AG20443 (cell line): ENCODE measurements at places on chromosomes 1 and 21.
A peak's percentile ranks its signal among the peaks of the same experiment; 100 is the strongest.

- no peak for DNase-seq
Observed at GRCh38 chr1:202805886-202806844, 2.1 kb downstream of the KDM5B start.

- DNase-seq: no peak
Observed at GRCh38 chr1:15953791-15954241, 22.1 kb downstream of the ZBTB17 start.

- no peak for DNase-seq
Observed at GRCh38 chr1:236959112-236959511, 45.1 kb downstream of the MT1HL1 start.

- DNase-seq: peak; percentile 48
Observed at GRCh38 chr21:46667741-46668380, 32.4 kb downstream of the PRMT2 start.

DNA sequence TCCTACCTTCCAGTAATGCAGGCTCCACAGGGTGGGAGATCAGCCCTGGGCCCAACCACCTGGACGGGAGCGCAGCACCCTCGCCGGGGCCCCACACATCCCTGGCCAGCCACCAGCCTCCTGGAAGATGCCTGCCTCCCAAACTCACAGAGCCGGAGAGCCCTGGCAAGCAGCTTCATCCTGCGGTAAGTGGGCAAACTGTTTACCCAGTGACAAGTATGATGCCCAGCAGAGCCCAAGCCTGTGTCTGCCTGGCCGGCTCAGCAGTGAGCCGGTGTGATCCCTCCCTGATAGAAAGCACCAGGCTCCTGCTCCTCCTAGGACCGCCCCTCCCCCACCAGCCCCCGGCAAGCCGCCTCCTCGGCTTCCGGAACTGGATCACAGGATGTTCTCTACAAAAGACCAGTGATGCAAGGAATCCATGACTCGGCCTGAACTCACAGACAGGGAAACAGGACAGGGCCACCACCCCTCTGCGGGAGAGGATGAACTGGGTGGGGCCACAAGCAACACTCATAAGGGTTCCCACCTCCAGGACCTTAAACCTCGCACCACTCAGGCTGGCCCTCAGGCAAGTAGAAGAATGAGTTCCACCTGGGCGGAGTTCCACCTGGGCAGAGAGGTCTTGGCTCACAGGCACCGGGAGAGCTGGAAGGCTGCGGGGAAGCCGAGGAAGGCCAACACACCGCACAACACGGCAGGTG lies 7.9 kb downstream of the ACOT7 start:
- DNase-seq: peak; percentile 76

DNA sequence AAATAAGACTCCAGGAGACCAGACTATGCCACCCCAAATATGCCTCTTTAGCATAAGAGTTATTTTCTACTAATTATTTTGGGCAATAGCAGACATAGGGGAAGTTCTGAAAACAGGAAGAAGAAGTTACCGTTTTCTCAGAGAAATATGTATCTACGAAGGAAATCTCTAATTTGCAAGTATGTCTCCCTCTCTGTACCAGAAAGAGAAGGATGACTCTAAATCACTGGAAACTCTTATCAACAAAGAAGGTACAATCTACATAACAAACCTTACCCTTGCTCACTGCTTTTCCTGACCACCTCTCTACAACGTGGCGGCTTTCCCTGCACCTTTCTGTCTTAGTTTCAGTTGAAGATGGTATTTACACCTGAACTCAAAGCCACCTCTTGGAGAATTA lies 49.0 kb downstream of the OMA1 start:
- no peak for DNase-seq

DNA sequence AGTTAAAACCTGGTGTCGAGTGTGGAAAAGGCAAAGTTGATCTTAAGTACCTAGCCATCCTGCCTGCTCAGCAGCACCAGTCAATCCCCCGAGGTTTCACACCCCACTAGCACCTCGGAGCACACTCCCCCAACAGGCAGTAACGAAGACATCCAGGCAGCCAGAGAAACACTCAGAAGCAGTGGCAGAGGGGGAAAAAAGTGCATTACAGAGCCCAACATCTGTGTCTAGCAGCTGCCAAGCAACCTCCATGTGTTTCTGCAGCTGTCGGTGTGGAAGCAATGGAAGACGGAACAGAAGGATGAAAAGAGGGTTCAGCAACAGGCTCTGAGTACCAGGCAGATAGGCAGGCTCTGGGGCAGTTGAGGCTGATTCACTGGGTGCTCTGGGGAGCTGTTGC lies 73.4 kb upstream of the PROX1 start:
- DNase-seq: no peak

DNA sequence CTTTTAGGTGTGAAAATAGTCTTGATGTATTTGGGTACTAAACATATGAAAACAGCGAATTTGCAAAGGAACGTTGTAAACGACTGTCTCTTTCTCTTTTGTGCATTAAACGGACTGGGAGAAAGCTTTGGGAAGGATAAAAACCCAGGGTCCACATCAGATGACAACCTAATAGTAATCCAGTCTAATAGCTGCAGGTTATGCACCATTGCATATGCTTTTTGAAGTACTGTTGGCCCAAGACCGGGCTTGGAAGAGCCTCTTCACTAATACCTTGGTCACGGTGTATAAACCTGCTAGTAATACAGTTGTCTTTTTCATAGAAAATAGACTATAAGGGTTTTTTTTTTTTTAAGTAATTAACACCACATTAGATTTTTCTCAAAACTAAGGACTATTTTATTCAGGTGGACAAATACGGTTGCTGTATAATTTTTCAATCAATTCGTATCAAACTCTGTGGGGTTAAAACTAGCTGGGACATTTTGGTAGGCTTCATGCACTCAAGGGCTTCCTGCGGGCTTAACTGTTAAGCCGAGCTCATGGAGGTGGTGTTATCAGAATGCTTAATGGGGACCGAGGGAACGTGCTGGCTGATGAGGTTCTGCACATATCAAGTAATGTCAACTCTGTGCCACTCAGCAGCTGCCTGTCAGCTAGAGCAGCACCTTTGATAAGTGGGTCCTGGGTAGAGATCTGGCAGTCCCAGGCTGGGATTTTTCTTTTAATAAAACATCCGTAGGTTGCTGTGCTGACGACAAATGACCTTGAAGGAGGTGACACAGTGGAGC lies 2.1 kb downstream of the RYR2 start:
- DNase-seq: no peak

DNA sequence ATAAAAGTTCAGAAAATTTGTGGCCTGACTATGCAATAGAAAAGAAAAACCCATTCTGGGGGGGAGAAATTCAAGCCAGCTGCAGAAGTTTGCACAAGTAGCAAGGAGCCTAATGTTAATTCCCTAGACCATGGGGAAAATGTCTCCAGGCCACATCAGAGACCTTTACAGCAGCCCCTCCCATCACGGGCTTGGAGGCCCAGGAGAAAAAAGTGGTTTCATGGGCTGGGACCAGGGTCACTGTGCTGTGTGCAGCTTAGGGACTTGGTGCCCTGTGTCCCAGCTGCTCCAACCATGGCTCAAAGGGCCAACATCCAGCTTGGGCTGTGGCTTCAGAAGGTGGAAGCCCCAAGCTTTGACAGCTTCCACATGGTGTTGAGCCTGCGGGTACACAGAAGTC lies 42.0 kb downstream of the IL23R start:
- DNase-seq: no peak

DNA sequence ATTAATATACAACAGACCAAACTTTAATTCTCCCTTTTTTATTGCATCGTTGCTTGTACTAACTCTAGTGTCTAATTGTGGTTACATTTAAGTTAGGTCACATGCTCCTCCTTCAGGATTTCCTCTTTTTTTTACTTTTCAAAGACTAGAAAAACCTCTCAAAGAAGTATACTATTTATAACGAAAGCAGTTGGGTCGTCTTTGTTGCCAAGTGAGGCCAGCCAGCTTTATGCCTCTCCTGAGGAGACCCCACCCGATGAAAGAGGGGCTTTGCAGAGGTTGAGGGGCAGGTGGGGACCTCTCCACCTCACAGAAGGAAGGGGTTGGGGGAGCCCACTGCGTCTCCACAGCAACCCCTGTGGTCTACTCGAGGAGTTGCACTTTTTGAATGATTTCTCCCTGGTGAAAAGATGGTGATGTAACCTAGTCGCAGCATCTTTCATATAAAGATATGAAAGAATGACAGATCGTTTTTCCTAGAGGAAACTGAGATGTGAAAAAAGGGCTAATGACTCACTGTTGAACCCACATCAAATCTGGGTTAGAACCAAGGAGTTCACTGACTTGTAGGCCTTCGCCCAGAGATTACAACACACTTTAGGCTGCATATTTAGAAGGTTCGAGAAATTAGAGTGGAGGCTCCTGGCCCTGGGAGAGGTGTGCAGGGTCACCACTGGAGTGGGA lies 6.4 kb downstream of the TGFB2 start:
- no peak for DNase-seq

DNA sequence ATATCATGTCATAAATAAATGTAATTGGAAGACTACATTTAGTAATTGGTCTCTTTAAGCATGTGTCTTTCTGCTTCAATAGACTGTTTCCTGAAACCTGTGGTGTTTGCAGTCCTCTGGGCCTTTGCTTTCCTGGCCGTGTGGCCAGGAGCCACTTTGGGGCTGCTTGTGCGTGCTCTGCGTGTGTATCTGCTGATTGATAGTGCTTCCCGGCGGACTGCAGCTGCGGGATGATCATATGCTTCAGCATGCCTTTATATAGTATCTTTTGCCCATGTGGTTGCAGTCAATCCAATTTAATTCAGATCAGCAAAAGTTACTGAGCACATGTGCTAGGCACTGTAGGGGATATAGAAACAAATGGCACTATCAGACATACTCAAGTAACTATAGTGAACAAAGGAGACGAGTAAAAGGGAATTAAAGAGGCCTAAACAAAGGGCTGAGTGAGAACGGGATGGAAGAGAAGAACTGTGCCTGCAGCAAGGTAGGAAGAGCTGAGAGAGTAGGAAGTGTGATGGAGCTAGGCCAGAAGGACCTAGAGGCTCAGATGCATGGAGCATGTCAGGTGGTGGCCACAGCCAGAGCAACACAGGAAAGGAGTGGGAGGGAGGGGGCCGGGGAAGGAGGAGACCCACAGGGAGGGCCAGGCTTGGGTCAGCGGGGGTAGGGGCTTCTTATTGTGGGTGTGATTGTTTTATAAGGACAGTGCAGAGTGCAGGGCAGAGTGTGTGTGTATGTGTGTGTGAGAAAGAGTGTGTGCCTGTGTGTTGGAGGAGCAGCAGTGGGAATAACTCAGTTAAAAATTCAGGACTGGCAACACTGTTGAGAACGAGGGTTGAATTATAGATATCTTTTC lies 27.2 kb upstream of the TTF2 start:
- no peak for DNase-seq

GRCh38 chr1:74010206-74010605 lies 187.8 kb downstream of the LRRIQ3 start:
- no peak for DNase-seq

- no peak for DNase-seq
Observed at GRCh38 chr1:12294076-12294475, 64.2 kb downstream of the VPS13D start.

DNA sequence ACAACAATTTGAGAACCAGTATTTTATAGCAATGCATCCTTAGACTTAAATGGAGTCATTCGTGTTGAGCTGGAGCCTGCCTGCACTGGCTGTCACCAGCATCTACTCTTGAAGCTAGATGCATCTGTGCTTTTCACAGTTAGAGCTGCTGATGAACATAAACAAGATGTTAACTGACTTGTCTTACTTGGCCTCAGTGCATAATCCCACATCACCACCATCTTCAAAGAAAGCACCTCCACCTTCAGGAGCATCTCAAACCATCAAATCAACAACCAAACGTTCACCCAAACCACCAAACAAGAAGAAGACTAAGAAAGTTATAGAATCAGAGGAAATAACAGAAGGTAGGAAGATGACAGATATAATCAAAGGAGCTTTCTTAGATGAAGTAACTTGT lies 71.1 kb downstream of the TPR start:
- no peak for DNase-seq

DNA sequence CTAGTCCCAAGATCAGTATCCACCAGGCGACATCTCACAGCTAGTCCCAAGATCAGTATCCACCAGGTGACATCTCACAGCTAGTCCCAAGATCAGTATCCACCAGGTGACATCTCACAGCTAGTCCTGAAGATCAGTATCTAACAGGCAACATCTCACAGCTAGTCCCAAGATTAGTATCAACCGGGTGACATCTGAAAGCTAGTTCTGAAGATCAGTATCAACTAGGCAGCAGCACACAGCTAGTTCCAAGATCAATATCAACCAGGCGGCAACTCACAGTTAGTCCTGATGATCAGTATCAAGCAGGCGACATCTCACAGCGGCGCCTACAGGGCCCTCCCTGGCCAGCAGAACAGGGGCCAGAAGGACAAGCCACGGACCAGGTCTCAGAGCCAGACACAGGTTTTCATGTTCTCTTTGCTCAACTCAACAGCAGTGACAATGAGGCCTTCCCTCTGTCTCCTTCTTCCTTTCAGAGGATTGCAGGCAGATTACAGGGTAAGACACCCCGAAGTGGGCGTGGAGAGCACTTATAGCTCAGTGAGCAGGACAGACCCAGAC lies 32.5 kb downstream of the NPHP4 start:
- no peak for DNase-seq

- no peak for DNase-seq
Observed at GRCh38 chr1:178581351-178582303, 68.7 kb downstream of the TEX35 start.

GRCh38 chr21:32088471-32088870 lies 190.4 kb downstream of the MIS18A start:
- DNase-seq: no peak

DNA sequence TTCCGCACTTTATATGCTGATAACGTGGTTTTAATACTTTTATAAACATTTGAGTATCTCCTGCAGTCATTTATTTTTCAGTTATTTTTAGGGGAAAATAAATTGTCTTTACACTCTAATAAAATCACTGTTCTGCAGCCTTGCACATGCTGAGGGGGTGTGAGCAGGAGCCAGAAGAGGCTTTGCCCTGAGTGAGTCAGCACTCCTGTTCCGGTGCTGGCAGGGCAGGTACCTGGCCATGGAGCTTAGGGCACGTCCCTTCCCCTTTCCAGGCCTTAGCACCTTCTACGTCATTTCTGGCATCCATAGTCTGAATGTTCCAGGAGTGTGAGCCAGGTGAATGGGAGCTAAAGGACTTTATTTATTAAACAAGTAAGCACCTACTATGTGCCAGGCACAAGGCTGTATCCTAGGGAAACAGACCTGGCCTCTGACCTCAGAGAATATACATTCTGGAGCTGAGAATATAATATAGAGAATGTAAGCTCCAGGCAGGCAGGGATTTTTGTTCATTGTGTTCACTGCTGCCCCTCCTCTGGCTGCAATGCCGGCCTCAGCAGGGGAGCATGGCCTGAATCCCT lies 402.9 kb downstream of the PTPRU start:
- DNase-seq: no peak

DNA sequence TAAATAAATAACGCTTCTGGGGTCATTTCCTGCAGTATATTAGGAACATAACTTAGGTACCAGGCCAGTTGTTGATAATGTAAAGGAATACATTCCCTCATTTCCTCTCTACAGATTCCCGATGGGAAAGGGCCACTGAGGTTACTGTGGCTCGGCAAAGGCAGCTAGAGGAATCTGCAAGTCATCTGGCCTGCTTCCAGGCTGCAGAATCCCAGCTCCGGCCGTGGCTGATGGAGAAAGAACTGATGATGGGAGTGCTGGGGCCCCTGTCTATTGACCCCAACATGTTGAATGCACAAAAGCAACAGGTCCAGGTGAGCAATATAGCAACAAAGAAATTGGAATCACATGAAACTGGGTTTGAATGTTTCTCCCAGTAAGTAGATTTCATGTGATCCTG lies 109.6 kb upstream of the BMP8A start:
- no peak for DNase-seq

GRCh38 chr21:39663066-39663465 lies 50.3 kb downstream of the B3GALT5 start:
- no peak for DNase-seq
